NCI-H1930 (cell line): ENCODE measurements at places on chromosomes 1 and 21.

- DNase-seq: no peak
Observed at GRCh38 chr1:75731881-75732280, 7.4 kb downstream of the ACADM start.

DNA sequence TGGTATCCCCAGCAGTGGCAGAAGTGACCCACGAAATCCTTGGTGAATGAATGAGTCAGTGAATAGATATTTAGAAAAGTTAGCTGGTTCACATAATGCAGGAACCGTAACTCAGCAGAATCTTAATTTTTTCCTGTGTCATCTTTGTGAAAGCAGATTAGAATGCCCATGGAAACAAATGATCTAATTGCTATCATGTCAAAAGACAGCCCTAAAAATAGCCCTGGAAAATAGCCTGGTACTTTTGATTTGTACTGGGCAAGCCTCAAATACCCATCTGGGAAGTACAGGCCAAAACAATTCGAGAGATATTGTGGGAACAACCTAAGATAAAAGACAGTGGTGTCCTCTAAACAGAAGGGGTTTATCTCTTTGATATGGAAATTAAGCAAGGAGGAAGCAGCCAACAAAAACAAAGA is 21.1 kb downstream of the FYB2 start:
- no peak for DNase-seq

- no peak for DNase-seq
Observed at GRCh38 chr1:233721004-233721595, 107.2 kb downstream of the KCNK1 start.

GRCh38 chr1:185862235-185862634 is 128.0 kb downstream of the HMCN1 start:
- DNase-seq: no peak

DNA sequence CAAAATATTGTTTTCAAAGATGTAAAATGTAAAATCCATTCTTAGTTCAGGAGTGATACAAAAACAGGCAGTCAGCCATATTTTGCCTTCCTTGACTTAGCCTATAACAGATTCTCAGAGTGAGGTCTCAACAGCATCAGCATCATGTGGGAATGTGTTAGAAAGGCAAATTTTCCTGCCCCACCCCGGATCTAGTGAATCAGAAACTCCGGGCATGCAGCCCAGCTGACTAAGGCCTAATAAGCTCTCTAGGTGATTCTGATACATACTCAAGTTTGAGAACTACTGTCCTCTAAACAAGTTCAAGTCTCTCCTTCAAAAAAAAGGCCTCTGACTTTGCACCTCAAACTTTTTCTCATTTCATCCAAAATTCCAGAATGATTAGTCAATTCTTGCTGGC is 46.9 kb upstream of the PRRC2C start:
- no peak for DNase-seq
